Left ventricle myocardium inferior (tissue), 1 donor: ENCODE measurements at places on chromosomes 5 and 9. TPM values are rescaled to one million over a fixed set of nuclear protein-coding genes. Genes with fewer than 3 reads are reported as not detected.

TAF11L5 gene
- not detected for total RNA-seq

CSF2 gene
- total RNA-seq = not detected

DNA sequence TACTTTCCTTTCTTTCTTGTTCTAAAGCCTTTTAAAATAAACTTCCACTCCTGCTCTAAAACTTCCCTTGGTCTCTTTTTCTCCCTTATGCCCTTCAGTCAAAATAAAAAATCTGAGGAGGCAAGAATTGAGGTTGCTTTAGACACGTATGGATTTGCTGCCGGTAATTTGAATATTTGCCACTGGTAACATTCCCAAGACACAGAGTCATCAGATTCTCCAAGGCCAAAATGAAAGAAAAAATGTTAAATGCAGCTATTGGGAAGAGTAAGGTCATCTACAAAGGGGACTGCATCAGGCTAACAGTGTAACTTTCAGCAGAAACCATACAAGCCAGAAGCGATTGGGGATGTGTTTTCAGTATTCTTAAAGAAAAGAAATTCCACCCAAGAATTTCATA is 311.1 kb downstream of the CDH18 start:
- no peak overlapping the region for H3K4me3 ChIP-seq
- H3K36me3 ChIP-seq = no peaks in the 10 kb centered on the region
- H3K4me1 ChIP-seq = no peaks in the 10 kb centered on the region
- H3K27me3 ChIP-seq = no peaks in the 10 kb centered on the region
- H3K27ac ChIP-seq = no peak overlapping the region

TPPP gene
- 21.6 TPM for total RNA-seq

LCN10 gene
- total RNA-seq = 9.6 TPM

DNA sequence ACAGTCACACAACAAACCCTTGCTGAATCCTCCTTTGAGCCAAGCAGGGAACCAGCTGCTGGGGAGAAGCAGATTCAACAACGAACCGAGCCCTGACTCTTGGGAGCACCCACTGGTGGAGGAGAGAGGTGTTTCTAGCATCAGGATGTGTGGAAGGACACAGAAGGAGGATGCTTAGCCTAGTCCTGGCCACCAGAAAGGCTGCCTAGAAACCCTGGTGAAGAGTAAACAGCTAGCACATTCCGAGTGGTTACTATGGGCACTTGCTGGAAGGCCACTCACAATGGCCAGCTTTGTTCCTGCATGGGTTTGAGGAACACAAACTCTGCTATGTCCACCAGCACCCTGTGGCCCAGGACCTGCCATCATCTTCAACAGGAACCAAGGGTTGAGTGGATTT is 1.8 kb downstream of the TIFAB start:
- no peak overlapping the region for H3K4me3 ChIP-seq
- no peak for DNase-seq
- no peak overlapping the region for H3K27ac ChIP-seq
